ENCODE measurements at places on chromosomes 6 and 20.

GRCh38 chr6:87066449-87067333 is 28.2 kb downstream of the CGA start:
- DNase-seq: peak; percentile 26

DNA sequence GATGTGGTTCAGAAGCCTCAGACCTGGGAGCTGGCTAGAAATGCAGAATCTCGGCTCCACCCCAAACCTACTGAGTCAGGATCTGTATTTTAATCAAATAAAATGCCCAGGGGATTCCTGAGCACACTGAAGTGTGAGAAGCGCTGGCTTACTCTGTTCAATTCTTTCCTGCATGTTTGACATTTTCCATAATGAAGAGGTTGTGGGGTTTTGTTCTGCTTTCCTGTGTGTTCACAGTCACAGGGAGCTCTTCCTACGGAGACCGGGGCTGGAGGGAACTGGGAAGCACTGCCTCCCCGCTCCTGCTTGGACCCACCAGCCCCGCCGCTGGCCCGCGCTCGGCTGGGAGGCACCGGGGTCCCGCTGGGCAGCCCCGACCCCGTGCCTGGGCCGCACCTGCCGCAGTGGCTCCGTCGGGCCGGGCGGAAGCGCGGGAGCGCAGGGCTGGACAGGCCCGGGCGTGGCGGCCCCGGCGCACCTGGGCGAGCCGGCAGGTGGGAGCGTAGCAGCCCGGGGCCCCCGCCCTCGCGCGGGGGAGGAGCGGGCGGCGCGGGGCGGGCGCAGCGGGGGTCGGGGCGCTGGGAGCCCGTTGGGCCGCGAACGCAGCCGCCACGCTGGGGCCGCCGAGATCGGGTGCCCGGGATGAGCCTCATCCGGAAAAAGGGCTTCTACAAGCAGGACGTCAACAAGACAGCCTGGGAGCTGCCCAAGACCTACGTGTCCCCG is at the start of gene MAPK13:
MAPK13 (plus strand) TSS at position 573 of the 726 bp plus-strand sequence; CDS start at position 643, 70 bp downstream.
- peak; percentile 23 for DNase-seq

- no peak for DNase-seq
These were observed 12.1 kb upstream of the ATXN1 start for GRCh38 chr6:16773362-16773761.

DNA sequence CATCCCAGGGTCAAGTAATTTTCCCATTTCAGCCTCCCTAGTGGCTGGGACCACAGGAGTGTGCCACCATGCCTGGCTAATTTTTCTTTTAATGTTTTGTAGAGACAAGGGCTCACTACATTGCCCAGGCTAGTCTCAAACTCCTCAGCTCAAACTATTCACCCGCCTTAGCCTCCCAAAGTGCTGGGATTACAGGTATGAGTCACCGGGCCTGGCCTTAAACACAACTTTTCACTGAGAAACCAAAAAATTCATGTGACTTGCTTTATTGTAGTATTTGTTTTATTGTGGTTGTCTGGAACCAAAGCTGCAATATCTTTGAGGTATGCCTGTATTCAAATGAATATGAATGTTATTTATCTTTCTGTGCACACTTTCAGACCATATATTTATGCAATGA is 72.2 kb downstream of the RWDD2A start:
- DNase-seq: no peak

- DNase-seq: no peak
These were observed 19.6 kb downstream of the RRBP1 start for GRCh38 chr20:17662333-17663039.

GRCh38 chr20:48194583-48194982 is 409.3 kb upstream of the SULF2 start:
- DNase-seq: no peak
